Suppressor macrophage (primary cell): ENCODE measurements at places on chromosomes 6 and 20.

DNA sequence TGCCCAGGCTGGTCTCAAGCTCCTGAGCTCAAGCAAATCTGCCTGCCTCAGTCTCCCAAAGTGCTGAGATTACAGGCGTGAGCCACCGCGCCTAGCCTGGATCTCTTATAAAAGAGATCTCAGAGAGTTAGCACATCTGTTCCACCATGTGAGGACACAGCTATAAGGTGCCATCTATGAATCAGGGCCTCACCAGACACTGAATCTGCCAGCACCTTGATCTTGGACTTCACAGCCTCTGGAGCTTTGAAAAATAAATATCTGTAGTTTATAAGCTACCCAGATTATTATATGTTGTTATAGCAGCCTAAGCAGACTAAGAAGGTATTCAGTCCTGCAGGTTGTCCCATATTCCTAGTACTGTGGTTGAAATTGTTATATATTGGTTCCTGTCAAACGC lies 33.2 kb upstream of the SHLD1 start:
- no peak for DNase-seq

DNA sequence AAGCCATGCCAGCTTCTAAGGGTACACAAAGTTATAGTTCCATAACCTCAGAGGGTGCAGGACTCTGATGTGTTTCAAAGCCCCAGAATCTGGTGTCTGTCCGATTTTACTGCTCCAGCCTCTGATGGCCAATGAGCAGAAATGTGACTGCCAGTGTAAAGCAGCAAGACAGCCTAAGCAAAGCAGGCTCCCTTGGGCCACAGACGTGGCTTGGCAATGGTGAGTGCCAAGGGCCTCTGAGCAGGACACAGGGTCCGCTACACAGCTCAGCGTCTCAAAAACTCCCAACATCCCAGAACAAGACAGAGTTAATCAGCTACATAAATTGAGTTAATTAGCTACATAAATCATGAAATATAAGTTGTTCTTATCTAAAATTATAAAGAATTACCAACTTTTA lies 69.2 kb downstream of the PCSK2 start:
- DNase-seq: no peak

GRCh38 chr6:12814015-12814414 lies 97.4 kb downstream of the PHACTR1 start:
- DNase-seq: peak; percentile 47

DNA sequence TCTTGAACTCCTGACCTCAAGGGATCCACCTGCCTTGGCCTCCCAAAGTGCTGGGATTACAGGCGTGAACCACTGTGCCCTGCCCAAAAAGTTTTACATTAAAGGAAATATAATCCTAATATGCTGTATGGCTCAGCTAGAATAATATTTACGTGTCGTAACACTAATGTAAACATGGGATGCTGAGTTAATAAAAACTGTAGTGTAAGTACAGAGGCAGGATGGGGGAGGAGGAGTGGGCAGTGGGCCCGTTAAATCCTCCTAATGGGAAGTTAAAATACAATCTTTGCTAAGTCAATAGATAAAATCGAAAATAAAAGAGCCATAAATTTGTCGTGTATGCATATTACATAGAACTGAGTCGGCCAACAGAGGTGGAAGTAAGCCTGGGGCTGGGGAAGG lies 12.1 kb upstream of the IP6K3 start:
- no peak for DNase-seq

- DNase-seq: no peak
Measured at GRCh38 chr6:53627391-53628218, 38.0 kb downstream of the KLHL31 start.

GRCh38 chr6:108502832-108503231 lies 57.9 kb upstream of the FOXO3 start:
- DNase-seq: no peak

GRCh38 chr6:98787435-98787834 lies 46.9 kb upstream of the POU3F2 start:
- no peak for DNase-seq

- DNase-seq: no peak
Measured at GRCh38 chr6:113281014-113281413, 576.1 kb upstream of the MARCKS start.

- no peak for DNase-seq
Measured at GRCh38 chr6:166336847-166337246, 5.5 kb downstream of the SFT2D1 start.

GRCh38 chr6:31202259-31203166 lies 32.0 kb upstream of the POU5F1 start:
- DNase-seq: no peak

DNA sequence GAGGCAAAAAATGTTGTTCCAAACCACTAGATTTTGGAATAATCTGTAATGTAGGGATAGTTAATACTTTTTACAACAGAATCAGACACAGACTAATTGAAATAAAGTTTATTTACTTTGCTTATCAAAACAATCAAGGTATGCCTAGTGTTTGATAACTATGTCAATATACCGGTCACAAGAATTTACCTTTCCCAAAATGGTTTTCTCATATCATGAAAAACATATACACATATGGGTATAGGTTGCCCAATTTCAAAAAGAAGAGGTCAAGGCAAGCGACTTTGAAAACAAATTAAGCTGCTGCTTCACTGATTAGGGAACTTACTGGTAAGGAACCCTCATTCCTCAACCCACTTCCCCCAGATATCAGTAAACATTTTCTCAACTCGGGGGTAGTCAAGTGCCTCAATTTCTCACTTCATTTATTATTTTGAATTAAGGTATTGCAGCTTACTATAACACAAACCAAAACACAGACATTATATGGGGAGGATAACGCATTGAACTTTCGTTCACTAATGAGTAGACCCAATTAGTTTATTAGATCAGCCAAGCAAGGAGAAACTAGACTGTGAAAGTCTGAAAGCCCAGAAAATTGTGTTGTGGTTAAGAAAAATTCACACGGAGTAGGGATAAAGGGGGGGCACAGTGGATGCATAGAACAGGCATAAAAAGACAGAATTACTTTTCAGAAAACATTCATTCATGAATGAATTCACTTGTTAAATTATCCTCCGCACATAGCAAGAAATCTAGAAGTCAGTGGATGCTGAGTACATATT lies 9.0 kb upstream of the ELOVL5 start:
- no peak for DNase-seq

- DNase-seq: no peak
Measured at GRCh38 chr6:1720620-1721322, 111.1 kb downstream of the FOXC1 start.

- DNase-seq: no peak
Measured at GRCh38 chr6:20790032-20790791, 256.0 kb downstream of the CDKAL1 start.

DNA sequence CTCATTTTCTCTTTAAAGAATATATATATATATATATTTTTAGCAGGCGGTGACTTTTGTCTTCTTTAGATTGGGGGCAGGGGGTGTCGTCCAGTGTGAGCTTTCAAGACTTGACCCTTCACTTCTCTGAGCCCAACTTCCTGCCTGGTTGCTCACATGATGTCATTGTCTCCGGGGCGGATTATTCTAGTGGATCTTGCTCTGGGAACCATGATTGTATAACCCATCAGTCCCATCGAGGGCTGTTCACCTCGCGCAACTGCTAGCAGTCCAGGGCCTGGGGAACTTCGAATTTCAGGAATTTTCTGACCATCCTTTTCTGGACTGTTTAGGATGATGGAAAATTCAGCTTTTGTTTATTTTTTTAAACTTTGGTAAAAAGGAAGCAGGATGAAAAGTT lies 1.0 kb downstream of the IGF2R start:
- DNase-seq: peak; percentile 89

- no peak for DNase-seq
Measured at GRCh38 chr6:85556992-85557668, 36.5 kb downstream of the SNX14 start.

DNA sequence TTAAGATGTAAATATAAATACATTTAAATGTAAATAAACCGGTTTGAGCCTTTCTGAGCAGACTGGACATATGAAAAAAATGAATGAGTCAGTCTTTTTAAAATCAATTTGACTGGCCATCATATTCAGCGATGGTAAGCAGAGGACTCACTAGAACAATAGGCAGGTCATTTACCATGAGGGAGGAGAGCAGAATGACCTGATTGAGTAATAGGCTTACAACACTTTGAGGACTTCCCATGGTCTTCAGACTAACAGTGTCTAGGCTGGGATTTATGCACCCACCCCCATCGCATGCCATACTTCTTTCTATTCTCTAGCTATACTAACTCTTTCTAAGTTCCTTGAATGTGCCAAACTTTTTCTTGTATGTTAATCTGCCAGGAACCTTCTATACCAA lies 241.9 kb upstream of the RAB32 start:
- DNase-seq: no peak

GRCh38 chr20:32544260-32544722 lies 40.8 kb downstream of the NOL4L start:
- DNase-seq: no peak

- no peak for DNase-seq
Measured at GRCh38 chr20:16205507-16205906, 367.7 kb downstream of the KIF16B start.

- peak; percentile 76 for DNase-seq
Measured at GRCh38 chr6:129895692-129896091, 34.6 kb upstream of the TMEM244 start.

GRCh38 chr6:112233847-112234246 lies 20.5 kb downstream of the LAMA4 start:
- no peak for DNase-seq

DNA sequence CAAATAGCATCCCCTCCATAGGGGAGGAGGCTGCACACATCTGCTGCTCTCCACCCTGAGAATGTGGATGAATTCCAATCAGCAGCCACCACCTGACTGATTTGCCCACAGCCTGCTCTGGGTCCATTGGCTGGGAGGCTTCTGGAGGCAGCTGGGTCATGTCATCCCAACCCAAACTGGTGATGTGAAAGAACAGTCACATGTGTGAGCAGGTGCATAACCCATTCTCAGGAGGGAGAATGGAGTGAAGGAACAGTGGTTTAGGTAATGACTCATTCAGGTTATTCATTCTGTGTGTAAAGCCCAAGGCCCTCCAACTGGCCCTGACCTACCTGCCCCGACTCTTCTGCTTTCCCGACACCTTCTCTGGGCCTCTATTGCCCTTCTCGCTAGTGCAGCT lies 90.9 kb upstream of the GCM1 start:
- DNase-seq: no peak

DNA sequence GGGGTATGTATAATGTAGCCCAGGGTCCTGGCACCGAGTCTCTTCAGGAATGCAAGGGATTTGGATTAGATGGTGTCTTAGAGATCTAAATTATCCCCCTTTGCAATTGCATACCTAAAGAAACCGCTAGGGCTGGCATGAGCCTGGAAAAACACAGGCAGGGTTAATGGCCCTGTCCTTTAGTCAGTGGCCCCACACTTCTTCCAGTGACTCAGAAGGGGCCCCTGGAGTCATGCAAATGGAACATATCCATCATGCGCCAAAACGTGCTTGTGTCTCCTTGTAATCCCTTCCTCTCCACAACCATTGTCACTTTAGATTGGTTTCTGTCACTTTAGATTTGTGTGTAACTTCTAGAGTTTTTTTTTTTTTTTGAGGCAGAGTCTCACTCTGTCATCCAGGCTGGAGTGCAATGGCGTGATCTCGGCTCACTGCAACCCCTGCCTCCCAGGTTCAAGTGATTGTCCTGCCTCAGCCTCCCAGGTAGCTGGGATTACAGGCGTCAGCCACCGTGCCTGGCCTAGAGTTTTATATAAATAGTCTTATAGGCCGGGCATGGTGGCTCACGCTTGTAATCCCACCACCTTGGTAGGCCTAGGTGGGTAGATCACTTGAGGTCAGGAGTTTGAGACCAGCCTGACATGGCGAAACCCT lies 8.7 kb upstream of the MYBL2 start:
- DNase-seq: no peak

DNA sequence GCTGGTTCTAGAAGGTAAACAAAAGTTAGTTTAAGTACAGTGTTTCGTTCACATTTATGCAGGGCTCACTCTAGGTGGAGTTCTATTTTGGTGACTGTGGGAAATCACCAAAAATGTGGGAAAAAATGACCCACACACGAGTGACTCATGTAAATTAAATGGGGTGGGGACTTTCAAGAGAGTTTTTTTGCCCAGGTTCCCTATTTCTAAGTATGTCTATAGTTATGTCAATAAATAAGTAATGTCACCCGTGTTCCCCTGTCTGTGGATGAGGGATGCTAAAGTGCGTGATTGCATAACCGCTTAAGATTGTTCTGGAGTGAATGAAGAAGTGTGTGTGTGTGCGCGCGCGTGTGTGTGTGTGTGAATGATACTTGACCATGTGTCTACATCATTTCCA lies 69.1 kb downstream of the MYB start:
- DNase-seq: peak; percentile 48

GRCh38 chr20:63498960-63499337 lies at the start of gene EEF1A2:
EEF1A2 (minus strand) TSS chr20:63499083; CDS start chr20:63497763, 1,320 bp downstream.
- DNase-seq: peak; percentile 13

DNA sequence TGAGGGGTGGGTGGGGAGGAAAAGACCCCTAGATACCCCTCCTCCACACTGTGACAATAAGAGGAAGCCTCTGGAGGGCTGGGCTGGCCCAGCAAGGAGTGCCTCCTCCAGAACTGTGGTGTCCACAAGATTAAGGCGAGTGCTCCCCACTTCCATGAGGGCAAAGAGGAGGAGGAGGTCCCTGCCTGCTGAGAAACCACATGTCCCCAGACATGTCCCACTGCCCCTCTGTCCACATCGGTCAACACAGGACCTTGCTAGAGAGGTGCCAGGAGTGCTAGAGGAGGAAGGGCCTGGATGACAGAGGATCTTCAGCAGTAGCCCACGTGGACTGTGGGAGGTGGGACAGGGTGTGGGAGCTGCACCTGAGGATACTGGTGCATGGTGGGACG lies 3.1 kb downstream of the RAET1G start:
- no peak for DNase-seq

- DNase-seq: no peak
Measured at GRCh38 chr6:98977671-98978292, 30.0 kb upstream of the FBXL4 start.

GRCh38 chr6:7541175-7542064 lies at the start of gene DSP:
DSP (plus strand) TSS chr6:7541671; CDS start chr6:7541916, 245 bp downstream.
- peak; percentile 48 for DNase-seq

DNA sequence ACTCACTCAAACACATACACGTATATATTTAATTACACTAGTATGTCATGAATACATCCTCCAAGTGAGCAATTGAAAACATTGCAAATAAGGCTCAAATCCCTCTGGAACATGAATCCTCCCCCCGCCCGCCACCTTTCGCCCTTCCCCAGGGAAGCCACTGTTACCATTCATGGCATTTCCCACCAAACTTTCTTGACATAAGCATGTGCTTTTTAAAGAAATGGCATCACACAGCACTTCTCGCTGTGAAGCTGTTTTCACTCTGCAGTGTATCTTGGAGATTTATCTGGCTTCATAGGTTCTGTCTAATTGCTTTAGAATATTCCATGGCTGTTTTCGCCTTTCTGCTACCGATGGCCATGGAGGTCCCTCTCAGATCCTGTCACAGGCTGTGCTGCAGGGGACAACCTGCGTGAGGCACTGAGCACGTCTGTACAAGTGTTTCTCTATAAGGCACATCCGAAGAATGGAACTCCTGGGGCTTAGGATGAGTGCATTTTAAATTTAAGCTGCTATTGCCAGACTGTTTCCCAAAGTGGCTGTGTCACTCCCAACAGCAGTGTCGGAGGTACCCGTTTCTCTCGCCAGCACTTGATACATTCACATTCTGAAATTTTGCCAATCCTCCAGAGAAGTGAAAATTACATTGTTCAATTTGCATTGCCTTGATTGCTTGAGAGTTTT lies 22.2 kb upstream of the PHACTR3 start:
- DNase-seq: no peak
